ENCODE measurements at places on chromosomes 12 and 14.

DNA sequence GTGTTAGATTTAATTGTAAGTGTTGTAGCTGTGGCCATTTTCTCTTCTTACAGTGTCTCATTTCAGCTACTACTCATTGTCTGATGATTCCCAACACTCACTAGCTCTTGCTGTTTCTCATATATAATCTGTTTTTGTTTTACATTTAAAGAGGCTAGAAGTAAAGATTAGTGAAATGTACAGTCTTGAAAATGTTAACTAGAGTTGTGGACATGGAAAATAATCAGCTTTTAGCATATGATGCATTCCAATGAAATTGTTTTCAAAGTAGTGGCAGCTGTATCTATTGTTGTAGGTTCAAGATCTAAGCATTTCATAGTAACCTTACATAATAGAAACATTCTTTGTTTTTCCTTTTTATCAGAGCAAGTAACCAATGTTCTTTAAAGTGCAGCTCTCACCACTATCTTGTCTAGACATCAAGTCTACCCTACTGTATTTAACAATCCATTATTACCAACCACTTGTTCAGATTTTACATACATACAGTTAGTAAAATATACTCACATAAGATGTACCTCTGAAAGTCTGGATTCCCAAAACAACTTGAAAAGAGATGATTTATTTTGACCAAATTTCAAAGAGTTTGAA is 76.9 kb downstream of the PPHLN1 start:
- DNase-seq = no peak

- DNase-seq = no peak
These were observed 21.4 kb downstream of the PACS2 start for GRCh38 chr14:105335735-105336476.

- DNase-seq = peak; percentile 86
These were observed 789.6 kb downstream of the NRXN3 start for GRCh38 chr14:78959674-78960264.

GRCh38 chr14:36582011-36582873 is at the start of gene NKX2-8:
Gene NKX2-8, minus strand, starts transcription at chr14:36582614. Its CDS starts 225 bp downstream, at chr14:36582389.
- no peak for DNase-seq

GRCh38 chr12:52513736-52514135 is 6.5 kb downstream of the KRT5 start:
- DNase-seq = no peak

GRCh38 chr12:52439845-52440244 is 5.7 kb upstream of the KRT75 start:
- DNase-seq = no peak

DNA sequence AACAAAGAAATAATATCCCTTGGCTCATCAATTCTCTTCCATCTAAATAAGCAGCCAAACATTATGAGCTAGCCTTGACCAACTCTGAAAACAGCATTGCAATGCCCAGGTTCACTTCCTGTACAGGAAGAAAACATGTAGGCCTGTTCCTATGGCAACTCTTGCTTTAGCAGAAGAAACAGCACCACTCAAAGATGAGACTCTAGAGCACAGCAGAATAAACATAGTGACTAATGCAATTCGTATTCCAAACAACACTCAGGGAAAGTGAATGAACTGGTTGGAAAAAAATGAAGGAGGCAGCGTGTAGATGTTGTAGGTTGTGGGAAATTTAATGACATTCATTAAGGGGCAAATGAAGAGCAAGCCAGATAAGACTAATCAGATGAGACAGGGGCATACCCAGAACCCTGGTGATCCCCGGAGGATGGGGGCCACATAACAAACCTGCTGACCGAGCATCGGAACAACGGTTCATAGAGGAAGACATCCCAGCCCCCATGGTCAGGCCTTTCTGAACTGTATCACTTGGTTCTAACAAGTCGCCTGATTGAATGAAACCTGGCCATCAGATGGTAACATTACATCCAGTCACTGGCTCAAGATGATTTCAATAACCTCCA is 9.0 kb downstream of the ARHGDIB start:
- peak; percentile 63 for DNase-seq

- no peak for DNase-seq
These were observed 301.5 kb downstream of the NELL2 start for GRCh38 chr12:44574586-44574985.
